NCI-H1092 (cell line): ENCODE measurements at places on chromosomes 2 and 18.

- no peak for DNase-seq
Observed at GRCh38 chr2:207768866-207769596, 675 bp downstream of the FZD5 start.

DNA sequence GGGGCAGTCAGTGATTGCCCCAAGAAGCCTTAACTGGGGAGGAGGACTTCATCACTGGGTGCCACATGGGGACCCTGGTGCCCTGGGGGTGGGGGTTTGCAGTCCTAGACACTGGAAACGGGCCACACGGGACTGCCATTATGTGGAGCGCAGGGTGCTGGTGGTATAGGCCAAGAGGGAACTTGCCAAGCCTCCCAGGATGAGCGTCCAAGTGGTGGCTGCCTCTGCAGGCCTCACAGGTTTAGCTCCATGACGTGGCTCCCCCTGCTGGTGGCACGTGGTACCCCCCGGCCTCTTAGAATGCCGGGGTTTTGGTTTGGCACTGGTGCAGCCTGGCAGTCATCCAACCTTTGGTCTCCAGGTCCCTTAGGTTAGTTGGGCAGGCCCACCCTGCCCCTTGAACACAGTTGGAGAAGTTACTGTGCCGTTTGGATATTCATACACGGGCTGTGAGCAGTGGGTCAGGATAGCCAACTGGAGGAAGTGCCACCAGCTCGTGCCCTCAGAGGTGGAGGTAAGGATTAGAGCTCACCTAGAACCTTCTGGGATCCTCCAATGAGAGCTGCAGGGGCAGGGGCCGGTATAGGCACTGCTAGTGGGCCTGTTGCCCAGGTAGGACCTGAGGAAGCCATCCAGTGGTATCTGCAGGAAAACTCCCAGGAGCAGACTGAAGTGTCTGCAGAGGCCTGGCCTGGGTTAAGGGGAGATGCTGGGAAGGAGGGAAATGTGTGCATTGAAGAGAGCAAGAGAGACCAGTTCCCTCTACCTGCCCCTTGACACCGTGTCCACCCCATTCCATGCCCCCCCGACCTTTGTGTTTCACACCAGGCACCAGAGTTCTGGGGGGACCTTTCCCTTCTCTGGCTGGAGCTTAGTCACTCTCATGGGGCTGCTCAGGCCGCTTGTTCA, 5.7 kb downstream of the PTMA start:
- DNase-seq: peak; percentile 66

DNA sequence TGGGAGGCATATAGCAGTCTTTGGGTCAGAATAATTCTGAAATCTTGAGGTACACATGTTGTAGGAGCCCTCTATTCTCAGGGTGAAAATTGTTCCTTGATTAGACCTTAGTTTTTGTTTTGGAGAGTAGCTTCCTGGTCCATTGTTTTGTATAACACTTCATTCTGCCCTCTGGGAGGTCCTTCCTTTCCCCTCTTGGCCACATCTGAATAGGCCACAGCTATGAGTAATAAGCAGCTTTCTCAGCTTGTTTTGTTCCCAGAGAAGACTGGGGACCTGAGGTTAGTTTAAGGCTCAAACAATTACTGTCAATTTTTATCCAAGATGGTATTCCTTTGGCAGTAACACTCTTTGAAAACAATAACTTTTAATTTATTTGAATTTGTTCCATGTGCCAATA, 72.6 kb upstream of the NOL4 start:
- no peak for DNase-seq

- DNase-seq: no peak
Observed at GRCh38 chr2:100580367-100581276, 17.8 kb downstream of the PDCL3 start.

DNA sequence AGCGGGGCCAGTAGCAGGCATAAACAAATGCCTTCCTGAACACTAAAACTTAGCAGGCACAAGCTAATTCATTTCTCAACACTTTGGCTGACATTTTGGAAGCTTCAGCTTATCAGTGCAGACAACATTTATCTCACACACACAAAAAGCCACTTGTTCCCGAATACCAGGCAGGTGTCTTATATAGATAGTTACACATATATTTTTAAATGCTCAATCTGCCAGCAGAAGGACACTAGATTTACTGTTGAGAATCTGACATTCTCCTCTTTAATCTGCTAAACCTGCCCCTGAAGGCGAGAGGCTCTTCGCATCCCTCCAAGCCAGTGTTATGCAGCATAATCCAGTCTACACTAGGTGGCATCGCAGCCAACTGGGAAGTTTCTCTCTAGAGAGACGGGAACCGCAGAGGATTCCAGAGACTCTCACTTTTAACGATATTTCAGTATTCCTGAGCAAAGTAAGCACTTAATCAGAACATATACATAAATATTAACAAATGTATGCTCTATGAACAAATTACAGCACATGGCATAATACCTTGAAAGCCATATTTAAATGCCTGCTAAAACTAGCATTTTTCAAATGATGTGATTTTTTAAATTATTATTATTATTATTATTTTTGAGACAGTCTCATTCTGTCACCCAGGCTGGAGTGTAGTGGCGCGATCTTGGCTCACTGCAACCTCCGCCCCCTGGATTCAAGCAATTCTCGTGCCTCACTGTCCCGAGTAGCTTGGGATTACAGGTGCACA, 90.2 kb upstream of the SCG2 start:
- DNase-seq: peak; percentile 27

DNA sequence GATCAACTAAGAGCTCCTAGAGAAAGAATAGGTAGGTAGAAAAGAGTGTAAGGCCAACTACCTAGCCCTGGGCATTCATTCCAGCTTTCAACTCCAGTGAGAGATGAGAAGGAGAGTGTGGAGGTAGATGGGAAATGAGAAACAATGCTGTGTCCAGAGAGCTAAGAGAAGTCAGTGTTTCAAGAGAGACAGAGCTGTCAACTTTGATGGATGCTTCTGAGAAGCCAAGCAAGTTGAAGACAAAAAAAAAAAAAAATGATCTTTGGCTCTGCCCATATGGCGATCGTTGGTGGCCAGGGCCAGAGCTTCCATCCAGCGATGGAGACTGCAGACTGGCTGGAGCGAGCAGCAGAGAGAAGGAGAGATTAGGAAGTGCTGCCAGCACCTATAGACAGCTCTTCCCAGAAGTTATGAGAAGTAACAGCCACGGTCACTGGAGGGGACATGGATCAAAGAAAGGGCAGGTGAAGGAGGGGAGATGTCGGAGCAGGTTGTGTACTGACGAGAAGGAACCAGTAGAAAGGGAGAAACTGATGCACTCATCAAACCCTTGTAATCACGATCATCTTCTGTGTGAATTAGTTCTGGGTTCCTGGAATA, 112.4 kb upstream of the PPP1CB start:
- DNase-seq: no peak

GRCh38 chr2:10160203-10160955, 37.8 kb downstream of the RRM2 start:
- DNase-seq: no peak

GRCh38 chr2:39715095-39715494, 49.4 kb downstream of the TMEM178A start:
- DNase-seq: no peak

- no peak for DNase-seq
Observed at GRCh38 chr2:139864821-139865302, 1084.7 kb upstream of the NXPH2 start.

DNA sequence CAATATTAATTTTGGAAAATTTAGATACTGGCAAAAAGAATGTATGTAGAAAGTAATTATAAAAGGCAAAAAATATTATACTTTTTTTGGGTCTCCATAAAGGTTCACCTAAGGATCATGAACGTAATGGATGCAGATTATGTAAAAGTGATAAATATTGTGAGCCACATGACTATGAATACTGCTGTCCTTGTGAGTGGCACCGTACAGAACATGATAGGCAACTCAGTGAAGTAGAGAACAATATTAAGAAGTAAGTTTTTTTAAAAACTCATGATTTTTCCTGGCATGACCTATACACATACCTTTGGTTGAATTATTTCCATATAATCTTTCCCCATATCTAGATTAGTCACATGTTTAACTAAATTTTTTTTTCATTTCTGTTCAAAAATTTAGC, 18.6 kb downstream of the GEN1 start:
- no peak for DNase-seq

DNA sequence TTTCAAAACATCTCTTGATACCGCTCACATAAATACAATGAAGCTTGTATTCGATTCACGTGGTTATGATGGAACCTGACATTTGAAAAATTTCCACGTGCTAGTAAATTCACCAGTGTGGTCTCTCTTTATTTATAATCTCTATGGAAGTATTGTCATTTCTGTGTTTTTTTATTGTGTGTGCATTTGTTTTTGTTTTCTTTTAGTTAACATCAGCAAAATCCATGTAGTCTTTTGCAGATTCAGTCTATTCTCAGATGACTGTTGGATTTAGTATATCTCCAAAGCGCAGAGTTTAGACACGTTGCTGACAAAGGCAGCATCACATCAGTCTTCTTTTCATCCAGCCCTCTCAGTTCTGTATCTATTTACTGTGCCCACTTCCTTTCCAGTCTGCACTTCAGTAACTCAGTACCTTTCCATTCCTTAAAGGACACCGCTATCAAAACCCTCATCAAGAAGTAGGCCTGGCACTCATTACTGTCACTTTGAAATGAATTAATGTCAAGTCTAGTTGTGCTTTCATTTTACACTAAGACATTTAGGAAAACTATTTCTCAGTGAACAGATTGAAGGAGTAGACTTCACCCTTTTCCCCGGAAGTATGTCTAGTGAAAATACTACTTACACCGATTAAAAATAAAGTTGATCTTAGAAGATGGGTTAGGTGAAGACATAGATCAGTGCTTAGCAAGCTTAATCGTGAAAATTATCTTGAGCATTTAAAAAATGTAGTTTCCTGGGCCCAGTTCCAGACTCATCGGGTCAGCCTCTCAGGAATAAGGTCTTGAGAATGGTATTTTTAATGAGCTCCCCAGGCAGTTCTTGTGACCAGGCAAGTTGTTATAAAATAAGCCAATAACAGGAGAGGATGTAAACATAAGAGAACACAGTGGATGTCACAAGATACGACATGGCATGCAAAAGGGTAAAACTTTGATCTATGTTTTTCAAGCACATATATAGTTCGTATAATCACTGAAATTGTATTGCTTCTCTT, 506.8 kb upstream of the ZEB2 start:
- DNase-seq: no peak
